ENCODE measurements at places on chromosomes 5 and 9.
A peak's percentile ranks its signal among the peaks of the same experiment; 100 is the strongest.

DNA sequence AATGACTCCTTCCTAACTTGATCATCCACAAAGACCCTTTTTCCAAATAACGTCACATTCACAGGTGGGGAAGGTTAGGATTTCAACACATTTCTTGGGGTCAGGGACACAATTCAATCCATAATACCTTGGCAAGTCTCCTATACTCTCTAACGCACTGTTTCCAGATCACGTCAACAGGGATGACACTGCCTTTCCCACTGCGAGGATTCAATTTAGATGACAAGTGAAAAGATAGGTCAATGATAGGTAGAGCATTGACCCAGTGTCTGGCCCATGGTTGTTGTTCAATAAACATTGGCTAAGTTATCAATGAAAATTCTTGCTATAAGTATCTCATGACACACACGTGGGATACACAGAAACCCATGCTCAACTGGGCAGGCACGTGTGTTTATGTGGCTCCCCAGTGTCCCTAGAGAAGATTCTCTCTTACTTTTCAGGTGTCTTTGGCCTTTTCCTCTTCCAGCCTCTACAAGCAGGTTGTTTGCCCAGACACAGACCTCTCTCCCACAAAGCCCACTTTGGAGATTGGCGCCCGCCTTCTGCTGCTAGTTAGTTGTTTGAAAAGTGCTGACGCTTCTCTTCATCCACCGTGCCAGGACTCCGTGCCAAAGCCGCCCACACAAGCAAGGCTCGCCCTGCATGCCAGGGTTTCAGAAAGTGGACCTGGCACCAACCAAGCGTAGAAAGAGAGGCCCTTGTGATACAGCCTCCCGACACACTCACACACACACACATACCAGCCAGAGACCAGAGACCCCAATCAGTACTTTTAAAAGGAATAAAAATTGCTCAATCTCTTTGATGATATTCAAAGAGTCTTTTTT, 594.5 kb downstream of the BNC2 start:
- DNase-seq: no peak

DNA sequence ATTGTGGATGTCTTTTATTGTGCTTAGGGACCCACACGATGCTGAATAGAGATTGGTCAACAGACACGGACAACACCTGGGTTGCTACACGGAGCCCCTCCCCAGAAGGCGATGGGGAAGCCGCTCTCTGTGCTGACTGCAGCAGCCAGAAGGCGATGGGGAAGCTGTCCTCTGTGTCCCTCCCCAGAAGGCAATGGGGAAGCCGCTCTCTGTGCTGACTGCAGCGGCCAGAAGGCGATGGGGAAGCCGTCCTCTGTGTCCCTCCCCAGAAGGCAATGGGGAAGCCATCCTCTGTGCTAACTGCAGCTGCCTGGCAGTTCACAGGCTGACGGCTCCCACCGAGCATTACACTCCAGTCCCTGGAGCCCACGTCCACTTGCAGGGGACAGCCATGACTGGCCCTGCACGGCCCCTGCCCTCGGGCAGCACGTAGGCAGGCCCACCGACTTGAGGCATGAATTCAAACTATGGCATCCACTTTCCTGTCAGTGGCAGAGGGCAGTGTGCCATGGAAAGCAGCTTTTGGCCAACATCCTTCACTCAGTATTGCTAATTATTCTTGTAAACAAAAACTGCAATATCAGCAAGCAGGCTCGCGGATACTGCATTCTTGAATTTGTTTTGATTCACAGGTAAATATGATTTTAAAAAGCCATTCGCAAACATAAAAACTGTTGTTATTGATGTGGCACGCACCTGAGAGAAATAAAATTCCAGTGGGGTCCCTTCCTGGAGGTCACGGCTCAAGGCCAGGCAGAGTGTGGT, 48.1 kb upstream of the CLPTM1L start:
- no peak for DNase-seq

DNA sequence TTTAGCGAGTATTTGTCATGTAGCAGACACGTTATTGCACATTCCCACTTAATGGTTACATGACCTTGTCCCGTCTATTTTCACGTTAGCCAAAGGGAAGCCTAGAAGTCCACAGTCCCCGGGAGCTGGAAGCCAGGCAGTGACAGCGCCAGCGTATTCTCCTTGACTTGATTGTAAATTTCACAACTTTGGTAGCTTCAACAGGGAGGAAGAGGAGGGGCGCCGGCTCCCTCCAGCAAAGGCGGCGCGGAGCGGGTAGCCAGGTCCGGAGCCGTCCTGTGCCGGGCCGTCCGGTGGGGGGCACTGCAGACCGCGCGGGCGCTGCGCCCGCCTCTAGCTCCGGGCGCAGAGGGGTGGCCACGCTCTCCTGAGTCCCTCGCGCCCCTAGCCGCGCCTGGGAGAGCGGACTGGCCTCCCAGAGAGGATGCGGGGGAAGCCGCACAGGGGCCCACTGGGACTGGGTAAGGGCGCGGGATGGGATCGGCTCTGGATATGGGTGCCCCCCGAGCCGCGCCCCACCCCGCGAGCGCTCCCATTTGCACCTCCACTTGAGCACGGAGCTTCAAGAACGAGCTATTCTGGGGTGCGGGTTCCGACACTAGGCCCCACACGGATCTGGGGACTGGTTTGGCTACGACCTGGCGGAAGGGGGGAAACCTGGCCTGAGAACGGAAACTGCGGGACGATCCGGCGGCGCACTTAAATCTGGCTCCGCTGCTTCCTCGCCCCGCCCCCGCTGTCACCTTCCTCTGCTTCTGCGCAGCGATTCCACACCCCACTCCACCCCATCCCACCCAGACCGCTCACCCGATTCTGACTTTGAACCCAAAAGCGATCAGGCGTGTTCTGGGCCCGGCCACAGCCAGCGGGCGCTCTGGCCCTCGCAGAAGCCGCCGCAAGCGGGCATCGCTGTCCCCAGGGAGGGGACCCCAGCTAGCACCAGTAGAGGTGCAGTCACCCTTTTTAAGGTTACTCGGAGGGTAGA, 23.8 kb downstream of the KLF4 start:
- no peak for DNase-seq

- peak; percentile 19 for DNase-seq
Observed at GRCh38 chr9:135330685-135331590, 148.6 kb upstream of the PPP1R26 start.

GRCh38 chr5:132260051-132260450, 2.6 kb downstream of the PDLIM4 start:
- peak; percentile 34 for DNase-seq

GRCh38 chr9:126722922-126723806, 81.7 kb upstream of the ZBTB43 start:
- DNase-seq: peak; percentile 88

DNA sequence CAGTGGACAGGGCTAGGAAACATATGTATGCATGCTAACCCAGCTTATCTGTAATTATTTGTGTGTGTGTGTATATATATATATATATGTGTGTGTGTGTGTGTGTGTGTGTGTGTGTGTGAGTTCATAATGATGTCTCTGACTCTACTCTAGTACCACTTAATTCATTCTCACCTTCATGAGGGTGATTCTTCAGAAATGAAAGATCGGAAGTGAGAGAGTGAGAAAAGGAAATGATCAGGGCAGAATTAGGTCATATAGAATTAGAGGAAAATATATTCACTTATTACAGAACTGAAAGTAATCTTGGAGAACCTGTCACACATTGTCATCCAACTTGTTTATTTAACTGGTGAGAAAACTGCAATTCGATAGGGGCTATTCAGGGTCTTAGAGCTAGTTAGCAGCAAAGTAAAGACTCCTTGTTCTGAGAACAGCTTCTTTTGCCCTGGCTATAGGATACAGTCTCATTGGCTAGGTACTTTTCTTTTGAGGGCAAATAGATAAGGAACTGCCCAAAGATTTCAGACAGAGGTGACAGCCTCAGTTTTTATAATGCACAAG, 58.8 kb downstream of the C9orf153 start:
- DNase-seq: no peak

GRCh38 chr9:115972362-115972761, 181.2 kb upstream of the PAPPA start:
- no peak for DNase-seq

DNA sequence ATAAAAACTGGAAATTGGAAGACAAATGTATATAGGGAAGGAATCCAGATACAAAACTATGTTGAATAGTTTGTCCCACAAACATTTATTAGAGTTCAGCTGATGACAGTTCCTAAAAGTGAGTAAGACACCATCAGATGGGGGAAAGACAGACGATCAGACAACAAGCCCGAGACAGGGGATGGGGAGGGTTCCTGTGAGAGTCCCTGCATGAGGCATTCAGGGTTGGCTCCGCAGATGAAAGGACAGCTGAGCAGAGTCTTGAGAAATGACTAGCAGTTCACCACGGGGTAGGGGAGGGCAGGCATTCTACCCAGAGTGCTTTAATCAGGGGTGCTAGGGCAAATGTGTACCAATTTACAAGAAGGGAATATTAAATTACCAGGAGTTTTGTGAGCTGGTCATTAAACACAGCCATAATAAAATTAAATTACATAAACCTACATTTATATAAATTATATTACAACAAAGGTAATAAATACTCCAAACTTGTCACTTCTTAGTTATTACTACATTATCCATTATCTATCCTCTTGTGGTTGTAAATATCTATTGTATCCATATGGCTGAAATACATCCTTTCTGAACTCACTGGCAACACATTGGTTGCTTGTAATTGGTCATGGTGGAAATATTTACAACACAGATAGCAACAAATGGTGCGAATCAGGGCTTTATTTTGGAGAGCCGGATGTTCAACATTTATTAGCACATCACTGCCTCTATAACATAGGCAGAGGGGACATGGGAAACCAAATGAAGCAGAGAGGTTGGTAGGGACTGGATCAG, 27.8 kb downstream of the TNFSF15 start:
- DNase-seq: no peak

Measured in activated CD8-positive, alpha-beta memory T cell treated with anti-CD3 and anti-CD28 coated beads, Interleukin-2, amount 10 ng/mL, durations not matched to agents 7 days and 5 days (primary cell).